ENCODE measurements at places on chromosomes 2 and 18.

DNA sequence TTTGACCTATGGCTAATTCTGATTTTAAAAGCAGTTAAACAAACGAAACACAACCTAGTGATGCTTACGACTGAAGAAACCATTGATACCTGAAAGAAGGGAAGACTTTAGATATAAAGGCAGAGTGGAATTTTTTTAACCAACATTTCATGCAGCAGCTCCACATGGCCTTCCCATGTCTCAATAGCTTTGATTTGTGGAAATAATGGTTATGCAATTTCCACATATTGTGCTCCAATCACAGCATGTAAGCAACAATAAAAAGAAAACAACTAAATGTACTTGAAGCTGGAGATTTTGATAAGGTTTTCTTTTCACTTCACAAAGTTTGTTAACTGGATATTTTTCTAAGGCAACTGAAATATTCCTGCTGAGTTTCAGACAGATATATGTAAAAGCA, 82.0 kb upstream of the SLC39A10 start:
- DNase-seq, result no peak

GRCh38 chr2:64943387-64944150, 45.6 kb upstream of the SLC1A4 start:
- no peak for DNase-seq

DNA sequence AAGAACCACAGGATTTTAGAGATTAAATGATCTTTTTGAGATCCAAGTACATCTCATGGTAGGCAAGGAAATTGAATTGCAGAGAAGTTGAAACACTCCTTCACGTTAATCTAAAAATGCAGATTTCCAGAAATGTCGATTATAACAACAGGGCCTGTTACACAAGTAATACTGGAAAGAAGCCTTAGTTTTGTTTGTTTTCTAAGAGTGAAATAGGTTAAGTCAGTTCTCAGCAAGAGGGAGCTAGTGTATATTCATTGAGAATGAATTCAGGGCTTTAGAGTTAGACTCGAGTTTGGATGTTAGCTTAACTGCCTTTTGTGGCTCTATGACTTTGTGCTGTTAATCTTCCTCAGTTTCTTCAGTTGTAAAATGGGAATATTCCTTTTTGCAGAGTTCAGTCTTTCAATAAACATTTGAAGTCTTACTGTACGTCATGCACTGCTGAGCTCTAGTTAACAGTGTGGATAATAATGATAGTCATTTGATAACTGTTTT, 926 bp downstream of the NDUFV2 start:
- DNase-seq, result no peak

DNA sequence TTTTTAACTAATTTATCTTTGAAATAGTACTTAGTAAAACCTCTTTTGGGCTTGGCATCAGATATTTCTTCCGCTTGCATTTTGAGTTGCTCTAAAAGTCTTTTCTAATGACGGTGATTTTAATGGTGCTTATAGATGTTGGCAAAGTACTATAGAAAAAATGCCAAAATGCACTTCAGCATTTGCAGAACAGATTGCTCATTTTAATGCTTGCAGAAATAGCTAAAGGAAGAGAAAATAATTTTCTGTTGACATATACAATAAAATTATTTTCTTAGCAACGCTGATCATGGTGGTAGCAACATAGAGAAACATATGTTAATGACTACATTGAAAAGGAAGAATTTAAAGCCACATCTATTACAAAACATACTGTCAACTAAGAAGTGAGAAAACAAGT, 170.7 kb downstream of the STK39 start:
- no peak for DNase-seq

- no peak for DNase-seq
These were observed 128.4 kb upstream of the CBLN2 start for GRCh38 chr18:72672364-72673184.

DNA sequence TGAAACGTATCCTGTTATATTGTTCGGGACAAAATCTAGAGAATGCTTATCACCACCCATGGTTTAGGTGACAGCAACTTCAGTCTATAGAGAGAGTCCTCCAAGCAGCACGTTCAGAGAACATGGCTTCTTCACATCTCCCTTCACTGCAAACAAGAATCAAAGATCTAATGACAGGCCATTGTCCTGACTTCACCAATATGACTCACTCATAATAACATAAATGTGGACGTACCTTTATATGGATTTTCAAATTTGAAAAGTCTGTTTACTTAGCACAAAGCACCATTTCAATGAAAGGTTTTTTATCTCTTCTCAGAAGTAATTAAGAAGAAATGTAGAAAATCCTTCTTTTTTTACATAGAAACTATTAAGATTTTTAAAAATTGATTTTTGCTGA, 46.7 kb downstream of the KLF7 start:
- DNase-seq, result no peak

DNA sequence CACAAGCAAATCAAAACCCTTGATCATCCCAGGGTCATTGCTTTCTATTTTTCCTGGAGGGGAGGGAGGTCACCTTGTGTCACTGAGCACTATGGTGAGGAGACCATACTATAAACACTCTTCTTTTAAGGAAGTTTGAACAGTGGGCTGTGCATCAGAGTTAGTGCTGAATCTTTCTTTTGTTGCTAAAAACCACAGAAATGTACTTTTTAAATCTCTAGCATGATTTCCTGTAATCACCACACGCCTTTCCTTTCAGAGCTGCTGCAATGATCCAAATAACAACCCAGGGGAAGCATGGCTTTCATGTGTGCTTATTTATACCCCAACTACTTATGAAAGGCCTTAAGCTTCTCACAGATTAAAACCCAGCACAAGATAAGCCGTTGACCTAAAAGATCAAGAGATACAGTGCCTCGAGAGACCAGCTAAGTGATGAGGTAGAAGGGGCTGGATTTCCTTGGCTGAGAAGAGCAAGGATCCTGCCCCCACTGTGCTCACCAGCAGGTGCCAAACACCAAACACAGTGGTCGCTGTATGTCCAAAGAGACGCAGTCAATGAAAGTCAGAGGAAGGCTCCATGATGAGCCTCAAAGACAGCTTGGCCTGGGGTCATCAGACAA, 34.7 kb downstream of the TRABD2A start:
- DNase-seq, result peak; percentile 39

- DNase-seq, result no peak
These were observed 118.3 kb upstream of the ALKAL2 start for GRCh38 chr2:406231-406630.

- no peak for DNase-seq
These were observed 50.3 kb downstream of the CAPN13 start for GRCh38 chr2:30756971-30757370.

GRCh38 chr2:179253226-179253625, 11.4 kb downstream of the SESTD1 start:
- no peak for DNase-seq

- no peak for DNase-seq
These were observed 71.1 kb upstream of the HK2 start for GRCh38 chr2:74762789-74763188.

GRCh38 chr2:199862788-199863187, 11.8 kb upstream of the FTCDNL1 start:
- no peak for DNase-seq

GRCh38 chr2:96315400-96316071, 9.6 kb upstream of the ITPRIPL1 start:
- no peak for DNase-seq

- DNase-seq, result no peak
These were observed 152.2 kb downstream of the ALPK2 start for GRCh38 chr18:58476516-58477256.

GRCh38 chr2:69764286-69765095, 22.6 kb downstream of the ANXA4 start:
- DNase-seq, result no peak

GRCh38 chr2:226187616-226188015, 612.0 kb downstream of the IRS1 start:
- DNase-seq, result no peak

GRCh38 chr2:55721596-55722215, 28.1 kb upstream of the PNPT1 start:
- DNase-seq, result no peak

GRCh38 chr2:143936848-143937722, 582.8 kb downstream of the ZEB2 start:
- DNase-seq, result no peak

- DNase-seq, result peak; percentile 94
These were observed at the start of gene SRSF7 for GRCh38 chr2:38750891-38751595. Gene SRSF7, minus strand, starts transcription at chr2:38751361. Its CDS starts 105 bp downstream, at chr2:38751256.

DNA sequence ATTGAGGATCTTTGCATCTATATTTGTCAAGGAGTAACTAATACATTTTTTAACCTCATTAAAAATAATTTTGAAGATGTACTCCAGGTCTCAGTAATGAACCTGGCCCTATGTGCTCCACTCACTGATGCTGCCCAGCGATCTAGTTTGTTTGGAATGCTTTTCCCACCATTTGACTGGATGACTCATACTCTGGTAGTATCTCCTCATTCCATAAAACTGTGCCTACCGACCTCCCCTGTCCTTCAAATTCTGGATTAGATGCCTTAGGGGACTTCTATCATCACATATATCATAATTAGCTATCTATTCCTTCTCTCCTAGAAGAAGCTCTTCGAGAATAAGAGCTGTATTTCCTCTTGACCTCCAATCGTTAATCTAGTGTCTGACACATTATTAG, 83.8 kb downstream of the FAM117B start:
- no peak for DNase-seq

GRCh38 chr2:239583879-239584859, 183.3 kb upstream of the HDAC4 start:
- no peak for DNase-seq

DNA sequence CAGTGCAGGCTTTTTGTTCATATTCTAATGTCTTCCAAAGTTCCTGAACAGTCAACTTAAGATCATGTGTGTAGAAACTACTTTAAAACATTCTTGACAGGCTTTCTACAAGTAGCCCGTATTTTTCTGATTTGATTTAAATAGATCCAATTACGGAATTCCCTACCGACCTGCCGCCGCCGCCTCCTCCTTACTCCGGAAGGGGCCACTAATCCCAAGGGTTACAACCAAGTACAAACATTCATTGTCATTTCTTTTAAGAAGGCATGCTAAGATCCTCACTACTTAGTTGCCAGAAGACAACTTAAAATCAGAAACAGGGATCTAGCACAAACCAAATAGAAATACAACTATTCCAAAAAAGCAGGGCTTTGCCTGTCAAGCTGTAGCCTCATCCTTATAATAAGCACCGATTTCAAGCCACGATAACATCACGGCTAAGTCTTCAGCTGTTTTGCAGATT, 784 bp downstream of the WDR33 start:
- DNase-seq, result no peak

DNA sequence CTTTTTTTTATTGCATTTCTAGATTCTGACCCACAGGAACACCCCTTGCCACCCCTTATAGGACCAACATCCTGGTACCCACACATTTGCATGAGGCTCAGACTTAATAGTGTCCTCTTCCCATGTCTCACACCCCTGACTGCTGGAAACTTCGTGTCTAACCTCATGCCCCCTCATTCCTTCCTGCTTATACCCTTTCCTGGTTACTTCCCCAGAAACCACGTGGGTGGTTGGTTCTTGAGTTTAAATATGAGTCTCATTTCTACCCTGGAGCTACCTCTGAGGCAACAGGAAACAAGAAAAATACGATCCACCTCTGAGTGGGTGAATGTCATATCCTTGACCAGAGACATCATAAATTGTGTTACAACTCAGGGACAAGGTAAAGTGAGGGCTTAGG, 1.6 kb downstream of the TNP1 start:
- no peak for DNase-seq

GRCh38 chr2:10772868-10773215, 39.7 kb downstream of the PDIA6 start:
- no peak for DNase-seq

GRCh38 chr2:108587621-108588020, 53.4 kb downstream of the LIMS1 start:
- DNase-seq, result no peak

DNA sequence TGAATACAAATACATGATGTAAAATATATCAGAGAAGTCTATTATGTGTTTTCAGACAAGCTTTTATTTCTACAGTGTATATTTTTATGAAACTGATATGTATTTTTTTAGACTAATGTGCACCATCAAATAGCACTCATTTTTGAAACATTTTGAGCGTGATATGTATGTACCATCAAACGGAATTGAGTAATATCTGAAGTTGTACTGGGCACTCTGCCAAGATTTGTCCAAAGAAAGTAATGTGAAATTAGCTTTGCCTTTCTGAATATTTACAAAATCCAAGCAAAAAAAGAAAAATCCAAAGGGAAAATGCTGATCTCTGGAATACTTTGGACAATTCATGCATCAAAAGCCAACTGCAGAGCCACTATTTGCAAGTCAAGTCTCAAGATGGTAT, 972.0 kb downstream of the DPP10 start:
- DNase-seq, result no peak

DNA sequence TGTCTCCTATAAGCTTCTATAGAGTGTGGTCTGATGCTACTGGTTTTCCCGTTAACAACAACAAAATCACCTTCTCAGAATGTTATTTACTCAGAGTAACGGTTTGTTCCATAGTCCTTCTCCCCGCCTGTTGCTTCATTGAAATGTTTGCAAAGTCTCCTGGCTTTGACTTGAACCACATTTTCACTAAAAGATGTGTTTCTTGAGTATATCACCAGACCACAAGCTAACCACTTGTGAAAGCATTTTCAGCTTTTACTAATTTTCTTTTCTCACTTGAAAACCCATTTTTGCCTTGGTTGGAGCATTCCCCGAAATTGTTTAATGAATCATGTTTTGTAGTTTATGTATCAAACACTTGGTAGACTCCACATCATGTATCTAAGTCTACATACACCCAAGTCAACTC, 121.2 kb downstream of the DPP4 start:
- no peak for DNase-seq

GRCh38 chr2:19971691-19972090, 18.2 kb downstream of the WDR35 start:
- DNase-seq, result peak; percentile 2

DNA sequence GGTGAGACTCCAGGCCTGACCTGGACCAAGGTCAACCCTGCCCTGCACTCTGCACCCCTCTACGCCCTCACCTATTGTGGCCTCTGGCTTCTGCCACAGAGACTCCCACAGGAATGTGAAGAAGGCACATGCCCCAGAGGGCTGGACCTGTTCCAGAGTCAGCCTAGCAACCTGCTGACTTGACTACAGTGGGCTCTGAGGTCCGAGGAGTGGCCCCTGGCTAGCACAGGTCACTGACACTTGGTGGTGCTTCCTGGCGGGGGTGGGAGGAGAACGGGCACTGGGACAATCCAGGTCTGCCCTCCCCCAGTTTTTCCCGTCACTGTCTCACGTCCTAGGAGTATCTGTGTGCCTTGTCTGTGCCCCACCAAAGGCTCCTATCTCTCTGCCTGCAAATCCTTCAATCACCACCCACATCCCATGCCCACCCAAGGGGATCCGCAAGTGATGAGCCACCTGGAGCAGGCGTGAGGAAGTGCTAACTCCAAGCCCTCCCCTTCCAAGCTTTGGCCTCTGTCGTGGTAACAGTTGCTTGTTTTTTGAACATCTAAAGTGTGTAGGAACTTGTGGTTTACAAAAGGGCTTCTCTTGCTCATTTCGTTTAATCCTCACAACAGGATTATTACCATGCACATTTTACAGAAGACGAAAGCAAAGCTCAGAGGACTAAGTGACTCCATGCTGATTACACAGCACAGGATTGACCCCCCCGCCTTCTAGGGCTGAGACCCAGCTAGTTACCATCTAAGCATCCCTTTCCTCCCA, 86.2 kb downstream of the MCFD2 start:
- DNase-seq, result no peak

- no peak for DNase-seq
These were observed 7.8 kb downstream of the COLEC11 start for GRCh38 chr2:3602553-3603339.

Data from T-helper 22 cell (primary cell).